Aorta (tissue), 5 donors: ENCODE measurements at places on chromosomes 2 and 18.

GRCh38 chr2:19802086-19802841 lies 99.5 kb downstream of the TTC32 start:
- no peak for DNase-seq

GRCh38 chr2:55269645-55269990 lies 587 bp upstream of the MTIF2 start:
- DNase-seq: no peak

- DNase-seq: no peak
Measured at GRCh38 chr18:59357928-59358327, 1.1 kb downstream of the LMAN1 start.

- no peak for DNase-seq
Measured at GRCh38 chr2:120793682-120794403, 58.2 kb downstream of the GLI2 start.

GRCh38 chr18:24342347-24342746 lies 55.3 kb downstream of the OSBPL1A start:
- DNase-seq: no peak

- DNase-seq: no peak
Measured at GRCh38 chr18:57209713-57210106, 62.8 kb downstream of the BOD1L2 start.

DNA sequence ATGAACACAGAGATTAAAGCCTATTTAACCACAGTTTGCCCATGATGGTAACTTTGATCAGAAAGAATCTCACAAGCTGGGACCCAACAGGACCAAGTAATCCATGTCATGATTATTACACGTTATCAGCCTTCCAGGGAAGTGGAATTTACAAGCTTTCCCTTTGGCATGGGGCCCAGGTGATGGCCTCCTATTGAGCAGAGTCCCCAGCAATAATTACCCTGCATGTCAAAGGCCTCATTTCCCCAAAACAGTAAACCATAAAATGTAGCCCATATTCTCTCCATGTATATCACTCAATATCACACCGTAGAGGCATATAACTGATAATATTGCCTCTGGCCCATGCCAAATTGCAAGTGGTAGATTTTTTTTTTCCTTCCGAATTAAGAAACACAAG lies 38.9 kb downstream of the PRKRA start:
- no peak for DNase-seq

DNA sequence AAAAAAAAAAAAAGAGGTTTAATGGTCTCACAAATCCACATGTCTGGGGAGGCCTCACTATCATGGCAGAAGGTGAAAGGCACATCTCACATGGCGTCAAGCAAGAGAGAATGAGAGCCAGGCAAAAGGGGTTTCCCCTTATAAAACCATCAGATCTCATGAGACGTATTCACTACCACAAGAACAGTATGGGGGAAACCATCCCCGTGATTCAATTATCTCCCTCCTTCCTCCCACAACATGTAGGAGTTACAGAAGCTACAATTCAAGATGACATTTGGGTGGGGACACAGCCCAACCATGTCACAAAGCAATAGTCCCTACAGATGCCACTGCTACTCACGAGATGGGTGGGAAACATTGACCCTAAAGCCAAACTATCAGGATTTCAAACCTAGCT lies 392.7 kb upstream of the ID2 start:
- no peak for DNase-seq

- DNase-seq: no peak
Measured at GRCh38 chr2:121319941-121320340, 34.9 kb upstream of the TFCP2L1 start.

- DNase-seq: no peak
Measured at GRCh38 chr2:229174794-229175496, 96.1 kb downstream of the PID1 start.

DNA sequence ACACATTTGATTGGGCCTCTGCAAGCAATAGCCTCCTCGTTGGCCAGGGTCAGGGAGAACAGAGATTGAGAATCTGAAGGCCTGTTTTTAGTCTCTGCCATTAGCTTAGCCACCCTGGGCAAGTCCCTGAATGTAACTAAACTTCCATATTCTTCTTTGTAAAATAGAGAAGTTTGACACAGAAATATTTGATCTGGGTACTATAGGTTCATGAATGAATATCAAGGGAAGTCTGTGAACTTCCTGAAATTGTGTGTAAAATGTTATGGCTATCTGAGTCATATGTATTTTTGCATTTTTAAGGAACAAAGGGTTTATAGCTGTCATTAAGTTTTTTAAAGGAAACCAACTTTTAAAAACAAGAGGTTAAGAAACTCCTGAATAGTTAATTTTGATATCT lies 23.2 kb downstream of the RND3 start:
- no peak for DNase-seq

GRCh38 chr18:21047126-21047525 lies 64.5 kb downstream of the ROCK1 start:
- DNase-seq: no peak

DNA sequence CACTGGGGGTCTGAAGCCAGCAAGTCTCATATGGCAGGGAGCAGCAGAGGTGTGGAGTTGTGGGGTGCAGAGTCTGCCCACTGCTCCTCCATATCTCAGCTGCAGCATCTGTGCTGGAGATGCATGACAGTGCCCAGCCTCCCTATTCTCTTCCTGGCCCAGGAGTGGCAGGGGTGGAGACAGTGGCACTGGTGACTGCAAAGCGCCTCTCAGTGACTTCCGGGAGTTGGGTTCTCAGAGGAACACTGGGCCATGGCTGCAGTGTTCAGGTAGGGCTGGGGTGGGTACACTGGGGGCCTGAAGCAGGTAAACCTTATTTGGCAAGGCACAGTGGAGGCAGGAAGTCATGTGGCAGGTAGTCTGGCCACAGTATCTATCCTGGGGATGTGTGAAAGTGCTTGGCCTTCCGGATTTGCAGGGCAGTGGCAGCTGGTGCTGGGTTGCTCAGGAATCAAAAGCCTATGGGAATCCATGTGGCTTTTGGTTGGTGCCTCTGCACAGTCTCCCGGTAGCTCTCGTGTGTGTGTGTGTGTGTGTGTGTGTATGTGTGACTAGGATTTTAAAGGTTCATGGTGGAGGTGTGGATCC lies 60.3 kb upstream of the THUMPD2 start:
- no peak for DNase-seq

GRCh38 chr2:10325278-10326145 lies 22.8 kb downstream of the HPCAL1 start:
- DNase-seq: no peak

GRCh38 chr2:110977403-110977802 lies 143.3 kb upstream of the BCL2L11 start:
- no peak for DNase-seq

GRCh38 chr2:35932276-35932963 lies 423.2 kb upstream of the CRIM1 start:
- DNase-seq: no peak

DNA sequence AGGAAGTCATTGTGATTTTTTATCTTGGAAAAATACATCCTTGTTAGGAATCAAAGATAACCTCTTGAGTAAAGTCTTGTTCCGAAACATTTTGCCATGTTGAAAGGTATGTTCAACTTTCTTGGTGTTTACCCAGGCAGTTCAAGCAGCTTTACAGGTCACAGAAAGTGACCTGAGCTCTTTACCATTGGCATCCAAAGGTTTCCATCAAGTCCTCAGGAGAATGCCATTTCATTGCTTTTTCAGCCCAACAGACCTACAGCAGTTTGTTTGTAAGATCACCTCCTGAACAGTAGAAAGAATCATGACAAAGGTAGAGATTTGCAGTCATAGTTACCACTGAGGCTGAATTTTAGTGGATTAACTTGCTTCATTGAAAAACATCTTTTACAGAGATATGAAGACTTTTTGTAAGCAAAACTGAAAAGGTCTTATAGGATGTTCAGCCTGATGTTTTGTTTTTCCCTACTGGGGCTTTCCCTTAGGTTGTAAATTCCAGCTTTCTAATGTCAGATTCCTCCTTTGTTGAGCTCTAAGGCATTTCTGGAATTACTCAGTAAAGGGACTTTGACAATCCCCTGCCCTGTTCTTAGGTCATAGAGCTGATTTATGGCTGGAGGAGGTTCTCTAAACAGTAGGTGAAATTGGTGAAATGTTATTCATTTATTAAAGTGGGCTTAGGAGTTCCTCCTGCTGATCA lies 236.8 kb upstream of the RBMS1 start:
- DNase-seq: no peak

- no peak for DNase-seq
Measured at GRCh38 chr2:185990861-185991525, 252.4 kb downstream of the FSIP2 start.

- DNase-seq: no peak
Measured at GRCh38 chr2:25257931-25258846, 83.5 kb downstream of the DNMT3A start.

DNA sequence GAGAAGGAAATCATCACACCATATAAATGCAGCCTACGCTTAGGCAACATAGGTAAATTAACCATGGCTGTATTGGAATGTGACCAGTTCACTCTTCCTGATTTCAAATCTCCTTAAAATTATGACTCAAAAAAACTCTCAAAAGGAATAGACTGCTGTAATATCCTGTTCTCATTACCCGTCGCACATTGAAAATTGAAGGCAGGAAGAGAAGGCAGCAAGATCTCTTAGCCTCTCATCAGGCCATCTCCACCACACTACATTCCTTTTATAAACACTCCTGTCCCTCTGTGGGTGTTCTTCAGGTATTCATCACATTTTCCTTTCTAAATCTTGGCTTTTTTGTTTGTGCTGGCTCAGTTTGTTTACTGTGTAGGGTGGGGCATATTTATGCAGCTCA lies 83.2 kb downstream of the PPP1R1C start:
- DNase-seq: no peak

DNA sequence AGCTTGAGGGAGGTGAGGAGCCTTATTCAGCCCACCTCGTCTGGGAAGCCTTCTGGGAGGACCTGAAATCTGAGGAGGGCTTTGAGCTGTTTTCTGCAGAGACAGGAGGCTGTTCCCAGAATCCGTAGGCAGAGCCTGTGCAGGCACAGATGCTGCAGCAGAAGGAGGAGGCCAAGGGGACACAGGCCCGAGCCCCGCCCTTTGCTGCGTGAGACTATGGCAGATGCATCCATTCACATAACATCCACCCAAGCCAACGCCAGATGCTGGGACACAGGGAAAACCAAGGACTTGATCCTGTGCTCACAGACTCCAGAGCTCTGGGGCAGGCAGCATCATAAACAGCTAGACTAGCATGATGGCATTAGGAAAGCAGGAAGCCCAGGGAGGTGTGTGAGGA lies 98.2 kb downstream of the KCNF1 start:
- no peak for DNase-seq

GRCh38 chr2:75790814-75791467 lies 80.2 kb upstream of the GCFC2 start:
- DNase-seq: no peak

- DNase-seq: no peak
Measured at GRCh38 chr2:116490511-116491145, 1323.9 kb upstream of the DDX18 start.

DNA sequence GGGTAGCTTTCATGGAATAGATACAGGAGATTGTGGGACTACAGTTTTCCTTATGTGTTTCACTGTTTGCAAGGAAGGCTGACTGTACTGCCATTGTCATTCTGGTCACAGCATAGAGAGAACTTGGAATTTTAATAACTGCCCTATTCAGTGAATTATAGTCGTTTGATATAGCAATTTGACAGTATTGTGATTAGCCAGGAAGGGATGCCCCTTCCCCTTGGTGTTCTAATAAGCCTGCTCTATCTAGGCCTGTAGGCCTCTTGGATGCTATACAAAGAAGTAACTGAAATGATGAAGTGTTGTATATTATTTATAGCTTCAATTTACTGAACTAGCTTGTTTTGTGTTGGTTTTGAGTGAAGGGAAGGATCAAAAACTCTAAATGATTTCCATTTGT lies 528.6 kb upstream of the CDH2 start:
- no peak for DNase-seq

- no peak for DNase-seq
Measured at GRCh38 chr2:10422732-10423399, 25.3 kb downstream of the ODC1 start.

- DNase-seq: no peak
Measured at GRCh38 chr18:28855524-28855923, 678.6 kb upstream of the CDH2 start.

DNA sequence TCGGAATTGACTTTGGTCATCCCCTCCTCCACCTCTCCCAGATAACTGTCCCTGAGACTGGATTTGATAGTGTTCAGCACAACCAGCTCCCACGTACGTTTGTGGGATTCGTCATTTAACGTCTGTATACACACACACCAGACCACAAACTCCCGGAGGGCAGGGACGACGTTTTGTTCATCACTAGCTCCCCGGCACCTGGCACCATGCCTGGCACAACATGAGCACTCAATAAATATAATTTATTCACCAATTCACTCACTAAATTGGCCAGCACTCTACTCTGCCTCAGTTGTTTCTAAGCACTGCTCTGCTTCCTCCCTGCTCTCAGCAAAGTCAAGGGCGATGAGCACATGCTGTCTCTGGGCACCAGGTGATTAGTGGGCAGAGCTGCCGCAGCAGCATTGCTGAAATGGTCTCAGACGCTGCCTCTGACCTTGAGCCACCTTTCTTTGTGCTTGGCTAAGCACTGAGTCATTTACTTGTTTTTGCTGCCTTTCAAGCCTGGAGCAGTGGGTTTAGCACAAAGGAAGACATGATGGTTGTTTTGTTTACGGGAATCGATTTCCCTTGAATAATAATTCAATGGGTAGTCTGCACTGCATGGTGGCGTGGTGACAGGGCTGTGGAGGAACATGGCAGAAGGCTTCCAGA lies 19.3 kb upstream of the LOXHD1 start:
- DNase-seq: no peak

GRCh38 chr18:582465-582864 lies 2.3 kb downstream of the CETN1 start:
- DNase-seq: peak; percentile 65

- no peak for DNase-seq
Measured at GRCh38 chr2:32746669-32747068, 118.8 kb downstream of the TTC27 start.

DNA sequence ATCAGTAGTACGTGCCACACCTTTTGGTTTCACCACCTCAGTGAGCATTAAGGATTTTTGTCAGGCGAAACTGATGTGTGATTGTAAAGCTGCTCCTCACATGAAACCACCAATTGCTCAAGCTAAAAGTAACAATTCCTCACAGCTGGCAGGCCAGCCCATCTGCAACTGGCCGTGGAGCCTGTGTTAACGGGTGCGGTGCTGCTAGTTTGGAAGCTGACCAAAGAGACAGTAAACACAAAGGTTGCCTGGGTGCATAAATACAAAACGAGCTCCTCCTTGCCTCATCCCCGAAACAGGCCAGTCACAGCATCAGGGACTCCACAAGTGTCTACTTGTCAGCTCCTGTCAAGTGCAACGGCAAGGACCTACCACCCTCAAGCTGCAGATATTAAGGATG lies 32.0 kb downstream of the LGALSL start:
- no peak for DNase-seq

- no peak for DNase-seq
Measured at GRCh38 chr2:30348825-30349224, 98.2 kb upstream of the LCLAT1 start.

GRCh38 chr2:63494100-63494499 lies 94.2 kb downstream of the WDPCP start:
- DNase-seq: no peak

DNA sequence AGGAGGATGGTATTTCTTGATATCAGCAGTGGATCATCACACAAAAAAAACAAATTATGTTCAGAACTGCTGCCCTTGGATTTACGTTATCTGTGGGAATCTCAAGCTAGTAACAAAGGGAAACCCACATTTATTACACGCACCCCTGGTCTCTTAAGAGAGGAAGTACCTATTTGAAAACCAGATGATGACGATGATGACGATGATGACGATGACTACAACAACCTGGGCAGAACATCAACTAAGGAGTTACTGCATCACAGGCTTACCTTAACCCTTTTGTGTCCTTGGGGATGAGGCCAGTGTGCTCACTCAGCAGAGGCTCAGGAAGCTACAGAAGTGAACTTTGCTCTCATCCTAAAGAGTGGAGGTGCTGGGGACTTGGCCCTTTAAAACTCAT lies 169.4 kb downstream of the FSHR start:
- DNase-seq: no peak
